ENCODE measurements at places on chromosomes 16 and 17.

DNA sequence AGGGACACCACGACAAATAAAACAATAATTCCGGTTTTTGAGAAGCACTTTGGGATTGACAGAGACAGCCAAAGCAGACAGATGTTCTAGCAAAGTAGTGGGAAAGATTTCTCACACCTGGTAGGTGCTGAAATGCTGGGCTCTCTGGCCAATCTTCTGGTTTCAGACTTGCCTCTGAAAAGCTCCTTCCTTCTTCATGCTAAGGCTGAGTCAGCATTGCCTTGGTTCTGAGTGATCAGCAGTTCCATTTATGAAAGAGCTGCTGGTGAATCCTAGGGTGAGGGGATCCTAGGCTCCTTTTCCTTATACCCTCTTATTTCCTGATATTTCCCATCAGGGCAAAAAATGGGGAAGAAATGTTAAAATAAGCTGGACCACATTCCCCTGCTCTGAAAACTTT, 268.7 kb upstream of the SALL1 start:
- no peak for DNase-seq

GRCh38 chr16:16867973-16868372, 489.0 kb downstream of the NPIPA7 start:
- no peak for DNase-seq

- no peak for DNase-seq
These were observed 32.0 kb downstream of the MBTPS1 start for GRCh38 chr16:84084570-84085270.

- no peak for DNase-seq
These were observed 161.5 kb downstream of the CDH13 start for GRCh38 chr16:82788225-82788624.

DNA sequence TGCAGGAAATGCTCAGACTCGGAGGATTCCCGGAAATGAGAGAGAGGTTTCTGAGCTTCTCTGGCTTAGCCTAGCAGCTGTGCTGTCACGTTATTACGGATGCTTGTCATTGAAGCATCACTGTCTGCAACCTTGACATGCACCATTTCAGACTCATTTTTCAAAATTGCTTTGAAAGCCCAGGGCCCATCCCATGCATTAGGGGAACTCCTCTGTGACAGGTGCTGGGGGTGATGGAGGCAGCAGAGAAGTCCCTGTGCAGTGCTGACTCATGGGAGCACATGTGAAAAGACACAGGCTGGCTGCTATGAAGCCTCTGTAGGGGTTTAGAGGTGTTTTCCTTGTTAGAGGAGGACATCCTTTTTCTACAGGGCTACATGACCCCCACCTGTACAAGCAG, 214.0 kb upstream of the MPHOSPH6 start:
- DNase-seq, result no peak

GRCh38 chr16:7124242-7124641, 208.4 kb upstream of the RBFOX1 start:
- no peak for DNase-seq

DNA sequence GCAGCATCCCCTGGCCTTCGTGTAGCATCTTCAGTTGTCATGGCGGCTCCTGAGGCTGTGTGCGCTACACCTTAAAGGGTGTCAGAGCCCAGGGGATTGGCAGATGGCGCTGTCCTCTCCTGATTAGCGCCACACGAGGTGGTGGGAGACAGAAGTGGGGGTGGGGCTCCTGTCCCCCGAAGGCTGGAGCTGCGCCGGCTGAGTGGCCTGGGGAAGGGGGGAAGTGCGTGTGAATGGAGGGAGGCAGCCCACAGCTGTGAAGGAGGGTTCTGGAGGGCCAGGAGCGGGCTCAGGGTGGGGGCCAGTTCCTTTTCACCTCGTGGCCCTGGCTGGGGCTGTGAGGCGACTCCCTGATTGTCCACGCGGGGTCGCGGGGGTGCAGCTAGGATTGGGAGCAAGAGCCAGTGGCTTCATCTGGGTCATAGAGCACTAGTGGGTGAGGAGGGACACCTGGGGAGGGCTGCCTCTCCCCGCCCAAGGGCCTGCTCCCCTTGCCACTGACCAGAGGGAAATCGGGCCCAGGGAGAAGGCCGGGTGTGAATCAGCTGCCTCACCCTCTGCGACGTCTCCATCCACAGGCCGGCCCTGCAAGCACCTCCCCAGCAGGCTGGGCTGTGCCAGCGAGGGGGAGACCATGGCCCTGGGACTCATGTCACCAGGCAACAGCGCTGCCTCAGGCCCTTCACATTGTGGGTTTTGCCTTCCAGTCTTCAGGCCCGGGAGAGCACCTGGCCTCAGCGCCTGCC, 14.1 kb downstream of the BAHCC1 start:
- no peak for DNase-seq

- DNase-seq, result no peak
These were observed 96.5 kb upstream of the ASIC2 start for GRCh38 chr17:33389504-33390135.

GRCh38 chr17:81039096-81039495, 4.1 kb downstream of the BAIAP2 start:
- no peak for DNase-seq

DNA sequence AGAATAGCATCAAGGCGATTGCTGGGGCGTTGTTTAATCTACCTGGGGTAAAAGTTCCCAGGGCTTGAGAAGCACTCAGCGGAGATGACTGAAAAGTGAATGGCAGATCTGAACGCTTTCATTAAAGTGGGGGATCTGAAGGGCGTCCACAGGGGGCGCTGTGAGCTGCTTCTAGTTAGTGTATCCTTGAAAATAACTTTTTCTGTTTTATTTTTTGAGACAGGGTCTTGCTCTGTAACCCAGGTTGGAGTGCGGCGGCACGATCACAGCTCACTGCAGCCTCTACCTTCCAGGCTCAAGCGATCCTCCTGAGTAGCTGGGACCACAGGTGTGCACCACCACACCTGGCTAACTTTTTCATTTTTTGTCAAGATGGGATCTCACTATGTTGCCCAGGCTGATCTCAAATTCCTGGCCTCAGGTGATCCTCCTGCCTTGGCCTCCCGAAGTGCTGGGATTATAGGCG, 360.4 kb downstream of the SEC14L1 start:
- DNase-seq, result no peak

GRCh38 chr17:2975469-2975958, 87.9 kb downstream of the OR1D5 start:
- no peak for DNase-seq

GRCh38 chr17:45976755-45977505, 22.1 kb upstream of the STH start:
- no peak for DNase-seq

- DNase-seq, result no peak
These were observed 717.2 kb downstream of the WWOX start for GRCh38 chr16:78816499-78817195.

DNA sequence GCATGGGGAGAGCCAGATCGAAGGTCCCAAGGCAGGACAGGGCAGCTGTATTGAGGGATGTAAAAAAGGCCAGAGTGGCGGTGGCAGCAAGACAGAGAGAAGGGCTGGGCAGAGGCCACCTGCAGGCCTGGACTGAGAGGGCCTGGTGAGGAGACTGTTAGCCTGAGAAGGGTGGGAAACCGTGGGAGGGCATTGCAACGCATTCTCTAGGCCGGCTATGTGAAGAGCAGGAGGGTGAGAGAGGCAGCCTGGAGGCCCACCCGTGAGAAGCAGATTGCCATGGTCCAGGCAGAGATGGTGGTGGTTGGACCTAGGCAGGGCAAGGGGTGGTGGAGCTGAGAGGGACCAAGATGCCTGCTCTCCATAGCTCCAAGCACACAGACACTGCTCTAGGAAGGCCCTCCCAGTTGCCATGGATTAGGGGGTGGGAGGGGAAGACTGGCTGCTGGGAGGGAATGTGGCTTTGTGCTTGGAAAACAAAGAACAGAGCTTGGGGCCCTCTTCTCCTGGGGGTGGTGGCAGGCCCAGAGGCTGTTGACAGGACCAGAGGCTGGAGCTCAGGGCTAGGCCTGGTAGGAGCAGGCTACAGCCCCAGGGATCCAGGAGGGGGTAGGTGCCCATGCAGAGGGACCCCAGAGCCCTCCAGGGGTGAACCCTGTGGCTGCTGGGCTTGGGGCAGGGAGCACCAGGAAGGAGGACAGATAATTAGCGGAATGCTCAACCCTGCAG, 12.4 kb upstream of the TCAP start:
- DNase-seq, result no peak

DNA sequence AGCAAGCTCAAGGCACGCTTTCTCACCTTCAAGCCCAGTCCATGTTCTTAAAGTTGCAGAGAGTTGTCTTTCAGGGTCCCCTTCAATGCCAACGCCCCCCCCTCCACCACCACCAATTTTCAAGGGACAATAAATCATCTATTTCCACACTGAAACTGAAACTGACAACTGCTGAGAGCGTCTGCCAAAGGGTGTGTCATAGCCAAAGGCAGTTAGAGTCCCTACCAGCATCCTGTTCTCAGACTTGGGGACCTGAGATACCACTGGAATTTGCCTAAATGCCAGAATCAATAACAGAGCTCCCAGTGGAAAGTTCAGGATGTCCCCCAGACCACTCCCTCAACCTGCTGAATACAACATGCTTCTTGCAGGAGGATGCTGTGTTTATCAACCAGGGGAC, 133.2 kb upstream of the SOX9 start:
- DNase-seq, result no peak

DNA sequence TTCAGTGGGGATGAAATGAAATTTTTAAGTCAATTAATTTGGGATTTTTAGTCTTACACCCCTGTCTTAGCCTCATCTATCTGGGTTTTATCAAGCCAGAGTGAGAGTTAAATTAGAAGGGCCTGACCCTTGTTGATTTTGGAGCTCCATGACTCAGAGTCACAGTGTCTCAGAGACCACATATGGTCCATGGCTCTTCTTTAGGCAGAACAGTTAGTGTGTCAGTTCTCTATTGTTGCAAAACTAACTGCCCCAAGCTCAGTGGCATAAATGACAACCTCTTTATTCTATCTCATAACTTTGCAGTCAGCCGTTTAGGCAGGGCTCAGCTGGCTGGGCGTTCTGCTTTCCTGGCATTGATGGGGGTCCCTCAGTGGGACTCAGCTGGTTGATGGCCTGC, 44.7 kb downstream of the IRF8 start:
- no peak for DNase-seq

- no peak for DNase-seq
These were observed 544 bp downstream of the CYB561 start for GRCh38 chr17:63445571-63445953.

All from cortex of kidney (tissue), 1 donor.